ENCODE measurements at places on chromosomes 2 and 18.

DNA sequence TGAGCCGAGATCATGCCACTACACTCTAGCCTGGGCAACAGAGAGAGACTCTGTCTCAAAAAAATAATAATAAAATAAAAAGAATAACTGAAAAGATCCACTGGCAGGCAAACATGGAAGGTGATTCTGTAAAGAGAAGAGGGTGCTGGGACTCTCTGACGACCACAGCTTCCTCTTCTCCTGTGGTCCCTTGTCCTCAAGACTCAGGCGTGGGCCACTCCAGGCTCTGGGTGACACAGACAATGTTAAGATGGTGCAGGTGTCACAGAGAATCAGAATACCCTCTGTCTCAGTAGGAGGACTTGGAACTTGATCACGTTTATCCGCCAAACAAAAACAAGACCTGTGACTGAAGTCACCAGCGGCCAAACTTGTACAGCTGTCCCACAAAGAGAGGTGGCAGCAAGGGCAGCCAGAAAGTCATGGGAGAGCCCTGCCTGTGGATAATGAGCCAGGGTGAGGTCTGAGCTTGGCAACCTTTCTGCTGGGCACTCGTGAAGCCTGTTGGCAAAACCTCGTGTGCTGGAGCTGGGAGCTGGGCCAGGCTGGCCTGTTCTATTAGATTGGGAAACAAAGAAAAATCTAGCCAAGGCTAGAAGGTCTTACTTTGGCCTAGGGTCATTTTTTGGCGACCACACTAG is 76.4 kb upstream of the ITGA6 start:
- no peak for DNase-seq

DNA sequence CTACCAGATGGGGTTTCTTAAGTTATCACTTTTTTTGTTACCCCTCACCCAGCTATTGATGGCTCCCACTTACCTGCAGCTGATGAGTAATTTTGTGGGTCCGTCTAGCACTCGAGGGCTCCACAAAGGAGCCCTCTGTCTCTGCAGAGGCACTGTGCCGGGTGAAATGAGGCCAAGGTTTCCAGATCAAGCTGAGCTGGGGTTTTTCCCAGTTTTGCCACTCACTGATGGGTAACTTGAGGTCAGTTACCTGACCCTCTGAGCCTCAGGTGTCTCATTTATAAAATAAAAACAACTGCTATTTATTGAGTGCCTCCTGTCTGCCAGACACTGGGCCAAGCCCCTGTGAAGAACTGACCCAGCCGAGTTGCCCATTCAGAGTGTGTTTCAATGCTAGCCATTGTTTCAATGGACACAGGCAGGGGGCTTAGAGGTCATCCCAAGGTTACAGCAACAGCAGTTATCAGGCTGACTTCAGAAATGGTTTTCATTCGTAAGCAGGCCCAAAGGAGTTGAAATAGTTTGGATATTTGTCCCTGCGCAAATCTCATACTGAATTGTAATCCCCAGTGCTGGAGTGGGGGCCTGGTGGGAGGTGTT is 192.9 kb downstream of the NCK2 start:
- DNase-seq: no peak

DNA sequence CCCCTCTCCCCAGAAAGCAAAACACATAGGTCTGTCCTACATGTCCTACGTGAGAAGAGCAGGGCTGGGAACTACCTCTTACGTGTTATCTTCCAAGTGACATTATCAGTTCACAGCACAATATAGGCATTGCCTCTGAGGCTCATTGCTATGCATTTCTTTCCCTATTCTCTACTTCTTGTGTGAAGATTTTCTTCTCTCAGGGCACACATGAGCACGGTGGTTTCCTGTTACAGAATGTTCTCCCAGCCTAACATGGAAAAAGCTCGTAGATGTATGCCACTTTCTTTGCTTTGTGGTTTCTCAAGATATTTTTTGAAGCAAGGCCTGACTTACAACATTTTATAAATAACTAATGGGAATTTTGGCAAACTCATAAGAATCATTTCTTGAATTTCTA is 19.4 kb upstream of the DSC3 start:
- no peak for DNase-seq

- DNase-seq: no peak
These were observed 125.6 kb upstream of the CELF4 start for GRCh38 chr18:37691162-37691561.

DNA sequence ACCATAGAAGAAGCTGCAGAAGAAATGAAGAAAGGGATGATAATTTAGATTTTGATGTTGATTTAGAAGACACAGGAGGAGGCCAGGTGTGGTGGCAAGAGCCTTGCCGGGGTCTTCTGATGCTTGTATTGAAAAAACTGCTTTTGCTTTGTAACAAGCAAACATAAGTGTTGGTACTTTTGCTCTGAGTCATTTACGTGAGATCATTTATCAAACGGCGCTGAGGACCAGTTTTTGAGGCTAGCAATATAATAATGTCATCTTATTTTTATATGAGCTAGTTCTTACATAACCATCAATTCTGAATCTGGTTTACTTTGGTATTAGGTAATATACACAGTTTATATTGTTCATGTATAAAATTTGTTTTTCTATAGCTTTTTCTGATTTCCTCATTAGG is 30.6 kb downstream of the SPTBN1 start:
- no peak for DNase-seq

- no peak for DNase-seq
These were observed 394.5 kb upstream of the CHAC2 start for GRCh38 chr2:53373126-53373525.

GRCh38 chr2:144507441-144508171 is 12.3 kb downstream of the ZEB2 start:
- no peak for DNase-seq

GRCh38 chr2:36809069-36809445 is 112.5 kb downstream of the VIT start:
- DNase-seq: no peak

- no peak for DNase-seq
These were observed 396.7 kb upstream of the RGPD4 start for GRCh38 chr2:107430006-107430405.

DNA sequence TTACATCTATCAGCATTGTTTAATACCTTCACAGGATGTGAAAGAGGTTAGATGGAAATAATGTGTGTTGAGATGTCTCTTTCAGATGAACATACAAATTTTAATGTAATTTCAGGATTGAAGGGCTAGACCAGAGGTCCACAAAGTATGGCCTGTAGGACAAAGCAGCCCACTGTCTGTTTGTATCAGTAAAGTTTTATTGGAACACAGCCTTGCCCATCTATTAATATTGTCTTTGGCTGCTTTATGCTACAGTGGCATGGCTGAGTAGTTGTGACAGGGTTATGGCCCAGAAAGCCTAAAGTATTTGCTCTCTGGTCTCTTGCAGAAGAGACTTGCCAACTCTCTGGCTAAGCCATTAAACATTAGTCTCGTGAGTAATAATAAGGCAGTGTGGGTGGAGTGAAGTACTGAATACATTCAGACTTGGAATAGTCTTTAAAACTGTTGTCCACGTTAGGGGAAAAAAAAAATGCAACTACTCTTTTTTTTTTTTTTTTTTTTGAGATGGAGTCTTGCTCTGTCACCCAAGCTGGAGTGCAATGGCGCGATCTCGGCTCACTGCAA is 74.5 kb upstream of the NOSTRIN start:
- DNase-seq: no peak

- DNase-seq: no peak
These were observed 81.7 kb upstream of the FAM98A start for GRCh38 chr2:33680644-33681363.

DNA sequence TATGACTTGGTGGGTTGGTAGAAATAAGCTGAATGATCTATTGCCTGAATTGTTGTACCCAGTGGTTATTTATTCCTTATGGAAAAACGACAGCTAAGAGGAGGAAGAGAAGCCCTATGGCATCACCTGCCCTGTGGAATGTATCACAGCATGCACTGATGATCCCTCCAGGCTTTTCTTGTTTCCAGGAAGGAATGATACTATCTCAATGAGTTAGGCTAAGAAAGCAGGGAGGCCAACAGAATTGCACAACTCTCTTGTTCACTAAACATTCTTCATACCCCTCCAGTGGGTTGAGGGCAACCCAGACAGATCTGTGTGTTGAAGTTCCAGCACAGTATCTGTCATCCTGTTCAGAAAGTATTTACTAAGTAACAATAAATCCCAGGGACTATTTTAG is 1001.7 kb upstream of the GYPC start:
- no peak for DNase-seq

DNA sequence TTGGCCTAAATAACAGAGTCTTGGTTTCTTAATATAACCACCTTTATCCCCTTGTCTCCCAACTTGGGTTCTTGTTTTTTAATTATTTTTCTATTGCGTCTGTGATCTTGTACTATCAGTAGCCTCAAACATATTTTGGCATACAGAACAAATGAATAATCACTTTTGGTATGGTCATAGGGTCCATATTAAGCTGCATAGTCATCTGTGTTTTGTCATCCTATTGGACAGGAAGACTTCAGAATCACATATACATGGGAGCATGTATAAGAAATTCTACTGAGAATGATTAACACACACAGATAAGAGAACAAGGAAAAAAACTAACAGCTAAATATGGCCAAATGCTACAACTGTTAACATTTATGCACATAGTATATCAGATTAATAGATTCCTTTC is 126.0 kb downstream of the MEP1B start:
- DNase-seq: no peak

DNA sequence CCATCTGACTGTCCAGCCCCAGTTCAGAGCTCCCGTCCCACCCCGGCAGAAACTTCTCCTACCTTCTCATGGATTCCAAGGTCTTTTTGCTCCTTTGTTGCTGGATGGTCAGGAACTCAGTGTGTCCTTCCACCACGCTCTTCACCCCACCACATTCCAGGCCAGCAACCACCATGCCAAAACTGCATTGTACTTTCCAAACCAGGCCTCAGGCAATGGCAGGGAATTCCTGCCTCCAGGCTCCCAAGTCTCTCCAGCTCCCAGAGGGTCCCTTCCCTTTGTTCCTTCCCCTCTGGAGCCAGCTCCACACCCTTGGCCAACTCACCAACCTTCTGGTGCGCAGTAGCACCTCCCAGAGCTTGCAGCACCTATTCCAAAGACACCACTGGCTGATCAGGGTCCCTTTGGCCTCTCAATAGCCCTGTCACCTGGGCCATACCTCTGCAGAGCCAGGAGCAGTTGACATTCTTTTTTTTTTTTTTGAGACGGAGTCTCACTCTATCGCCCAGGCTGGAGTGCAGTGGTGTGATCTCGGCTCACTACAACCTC is 8.1 kb downstream of the CHMP1B start:
- DNase-seq: no peak

GRCh38 chr2:156192468-156192867 is 140.1 kb downstream of the NR4A2 start:
- DNase-seq: peak; percentile 11

GRCh38 chr18:62189208-62189607 is 2.2 kb downstream of the RELCH start:
- DNase-seq: no peak
